Activated CD4-positive, alpha-beta T cell treated with anti-CD3 and anti-CD28 coated beads, Interleukin-2, amount 50 U/mL, for 1 hour (primary cell): ENCODE measurements at places on chromosomes 4 and X.

DNA sequence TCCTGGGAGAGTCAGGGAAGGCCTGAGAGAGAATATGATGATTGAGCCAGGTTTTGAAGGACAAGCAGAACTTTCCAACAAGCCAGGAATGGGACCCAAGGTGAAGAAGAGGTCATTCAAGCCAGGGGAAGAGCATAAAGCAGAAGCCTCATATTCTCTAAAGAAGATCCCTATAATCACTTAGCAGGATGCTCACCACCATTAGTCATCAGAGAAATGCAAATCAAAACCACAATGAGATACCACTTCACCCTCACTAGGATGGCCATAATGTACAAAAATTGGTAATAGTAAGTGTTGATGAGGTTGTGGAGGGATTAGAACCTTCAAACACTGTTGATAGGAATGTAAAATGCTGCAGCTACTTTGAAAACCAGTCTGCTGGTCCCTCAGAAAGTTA lies 20.5 kb upstream of the SUPT20HL1 start:
- DNase-seq: no peak

DNA sequence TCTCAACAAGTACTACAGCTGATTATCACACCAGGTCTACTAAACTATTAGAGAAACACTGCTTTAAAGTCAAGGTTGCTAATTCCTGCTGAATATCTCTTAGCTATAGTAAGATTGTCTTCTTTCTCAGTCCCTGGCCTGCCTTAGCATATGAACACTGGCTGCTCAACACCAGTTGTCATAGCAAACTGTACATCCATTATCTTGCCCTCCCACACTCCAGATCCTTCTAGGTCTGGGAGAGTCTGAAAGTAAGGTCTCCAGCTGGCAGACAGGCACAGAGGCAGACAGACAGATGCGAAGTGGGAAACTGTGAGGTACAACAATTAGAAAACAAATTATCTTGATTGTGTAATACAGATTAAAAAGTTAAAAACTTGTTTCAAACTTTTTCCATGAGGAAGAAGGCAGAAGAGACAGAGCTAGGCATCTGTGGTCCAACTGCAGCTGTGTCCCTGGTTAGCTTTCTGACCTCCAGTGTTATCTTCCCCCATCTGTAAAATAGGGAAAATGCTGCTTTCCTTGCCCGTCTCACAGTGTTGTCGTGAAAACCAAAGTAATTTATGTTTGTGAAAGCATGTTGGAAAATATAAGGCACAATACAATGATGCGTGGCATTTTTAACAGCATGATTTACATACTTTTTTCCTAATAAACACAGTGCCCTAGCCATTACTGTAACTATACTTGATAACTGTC lies 133.8 kb downstream of the KLHL13 start:
- DNase-seq: no peak

- no peak for DNase-seq
Measured at GRCh38 chrX:150565551-150565950, 2.9 kb upstream of the MTM1 start.

- DNase-seq: no peak
Measured at GRCh38 chr4:156771171-156771837, 200.3 kb downstream of the PDGFC start.

GRCh38 chrX:9091258-9091657 lies 57.3 kb upstream of the FAM9B start:
- no peak for DNase-seq

GRCh38 chr4:3462321-3462789 lies 751 bp upstream of the DOK7 start:
- DNase-seq: no peak

DNA sequence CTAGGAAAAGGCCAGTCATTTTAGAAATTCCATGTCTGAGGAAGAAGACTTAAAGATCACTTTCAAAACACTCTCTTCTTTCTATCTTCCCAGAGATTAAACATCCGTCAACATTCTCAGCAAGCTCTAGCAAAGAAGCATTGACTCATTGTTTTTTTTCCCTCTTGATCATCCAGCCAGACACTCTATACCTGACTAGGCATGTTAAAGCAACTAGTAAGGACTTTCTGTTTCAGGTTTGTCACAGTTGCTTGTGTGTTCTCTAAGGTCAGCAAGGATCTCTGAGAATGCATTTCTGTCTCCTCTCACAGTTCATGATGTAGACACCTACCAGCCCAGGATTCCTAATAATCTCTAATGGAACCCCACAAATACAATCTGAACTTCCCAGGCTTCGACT lies 112.2 kb downstream of the IL13RA2 start:
- DNase-seq: no peak

DNA sequence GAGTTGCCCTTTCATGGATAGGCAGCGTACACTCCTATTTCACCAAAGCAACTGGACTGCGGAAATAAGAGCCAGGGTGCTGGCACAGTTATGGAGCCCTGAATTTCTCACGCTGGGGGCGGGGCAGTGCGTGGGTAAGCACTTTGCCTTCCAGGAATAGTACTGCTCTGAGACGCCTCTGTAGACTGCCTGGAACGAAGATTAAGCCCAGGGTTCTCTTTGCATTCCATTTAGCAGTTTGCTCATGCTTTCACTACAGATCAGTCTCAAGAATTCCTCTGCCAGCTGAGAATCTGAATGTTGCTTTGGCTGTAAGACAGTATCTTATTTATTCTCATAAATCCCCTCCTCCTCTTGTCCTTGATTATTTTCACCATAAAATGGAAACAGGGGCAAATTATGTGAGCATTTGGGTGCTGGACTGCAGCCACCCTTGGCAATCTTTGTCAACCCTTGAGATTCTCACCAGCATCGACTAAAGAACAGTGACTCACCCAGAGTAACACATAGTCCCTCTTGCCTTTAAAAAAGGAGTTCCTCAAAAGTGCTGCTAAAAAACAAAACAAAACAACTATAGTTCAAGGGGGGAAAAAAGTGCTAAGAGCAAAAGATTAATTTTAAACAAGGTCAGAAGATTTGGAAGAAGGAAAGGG lies 88.9 kb upstream of the CITED1 start:
- no peak for DNase-seq

- no peak for DNase-seq
Measured at GRCh38 chr4:3802571-3803474, 36.6 kb downstream of the ADRA2C start.

DNA sequence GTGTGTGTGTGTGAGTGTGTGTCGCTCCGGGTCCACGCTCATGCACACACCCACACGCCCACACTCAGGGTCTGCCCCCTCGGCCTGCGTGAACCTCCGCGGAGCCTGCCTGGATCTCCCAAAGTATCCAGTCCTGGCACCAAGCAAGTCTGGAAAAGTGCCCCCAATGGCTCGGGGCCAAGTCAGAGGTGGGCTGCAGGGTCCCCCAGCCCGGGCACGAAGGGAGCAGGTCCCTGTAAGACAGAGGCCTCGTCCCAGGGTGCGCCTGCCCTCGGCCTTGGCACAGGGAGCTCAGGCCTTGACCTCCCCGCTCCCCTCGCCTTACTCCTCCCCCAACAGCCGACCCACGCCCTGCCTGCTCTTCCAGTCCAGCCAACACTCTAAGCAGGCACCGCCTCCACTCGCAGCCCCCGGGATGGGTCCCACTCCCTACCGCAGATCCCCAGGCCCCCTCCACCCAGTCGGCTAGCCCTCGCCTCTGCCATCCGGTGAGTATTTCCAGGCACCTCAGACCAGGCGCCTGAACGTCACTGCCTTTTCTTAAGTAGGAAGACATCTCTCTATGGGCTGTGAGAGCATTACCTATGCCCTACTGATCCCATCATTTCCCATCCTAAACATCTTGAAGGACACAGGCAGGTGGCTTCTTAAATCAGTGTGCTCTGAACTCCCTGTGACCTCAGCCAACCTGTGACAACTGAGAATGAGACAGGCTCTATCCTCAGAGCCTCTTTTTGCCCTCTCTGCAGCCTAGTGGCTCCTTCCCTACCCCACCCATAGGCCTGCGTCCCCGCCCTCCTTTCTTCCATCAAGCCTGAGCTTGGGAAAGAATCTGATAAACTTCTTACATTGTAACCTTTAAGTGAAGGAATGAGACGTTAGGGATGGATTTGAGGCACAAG lies 704 bp downstream of the FAM114A1 start:
- no peak for DNase-seq

DNA sequence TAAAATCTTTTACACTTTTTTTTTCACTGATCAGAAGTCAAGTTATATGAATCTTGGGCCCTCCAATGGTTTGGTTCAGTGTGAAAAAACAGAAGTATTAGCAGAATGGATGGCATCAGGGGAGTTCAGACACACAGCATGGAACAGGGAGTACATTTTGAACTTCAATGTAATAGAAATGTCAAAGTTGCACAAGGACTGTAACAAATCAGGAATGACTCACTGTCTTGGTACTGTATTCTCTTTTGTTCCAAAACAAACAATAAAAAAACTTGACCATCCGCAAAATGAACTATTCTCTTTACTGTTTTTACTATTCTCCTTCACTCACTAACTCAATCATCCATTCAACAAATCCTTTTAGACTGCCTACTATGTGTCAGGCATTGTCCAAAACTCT lies 401.0 kb downstream of the FSTL5 start:
- DNase-seq: no peak

- no peak for DNase-seq
Measured at GRCh38 chr4:120682981-120683380, 239.5 kb downstream of the PRDM5 start.

DNA sequence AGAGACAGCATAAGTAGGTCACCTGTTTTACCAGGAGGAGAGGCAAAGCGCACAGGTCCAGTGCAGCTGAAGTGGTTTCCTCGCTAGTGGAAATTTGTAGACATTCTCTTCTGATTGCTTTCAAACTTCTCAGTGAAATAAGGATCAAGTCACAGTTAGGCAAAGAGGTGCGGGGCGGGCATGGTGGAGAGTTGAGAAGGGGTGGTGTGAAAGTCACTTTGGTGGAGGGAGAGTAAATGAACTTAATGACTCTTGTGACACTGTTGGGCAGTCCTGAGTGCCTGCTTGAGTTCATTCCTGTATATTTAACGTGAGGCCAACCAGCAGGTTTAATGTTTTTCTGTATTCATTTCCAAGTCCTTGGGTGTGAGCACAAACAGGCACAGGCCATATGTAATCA lies 235.6 kb downstream of the TRIML1 start:
- no peak for DNase-seq

DNA sequence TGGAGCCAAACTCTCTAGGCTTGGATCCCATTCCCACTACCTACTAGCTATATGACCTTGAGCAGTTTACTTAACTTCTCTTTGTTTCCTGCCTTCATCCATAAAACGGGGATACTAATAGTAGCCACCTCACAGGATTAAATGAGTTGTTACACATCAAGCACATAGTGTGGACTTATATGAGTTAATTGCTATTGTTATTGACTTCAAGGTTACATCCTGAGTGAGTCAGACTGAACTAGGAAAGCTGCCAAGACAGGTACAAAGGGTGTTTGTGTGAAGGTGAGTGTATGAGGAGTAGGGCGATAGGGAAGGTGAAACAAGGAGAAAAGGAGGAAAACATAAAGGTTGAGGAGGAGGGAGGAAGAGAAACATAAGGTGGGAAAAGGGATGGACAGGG lies 32.2 kb downstream of the TFDP3 start:
- DNase-seq: no peak

DNA sequence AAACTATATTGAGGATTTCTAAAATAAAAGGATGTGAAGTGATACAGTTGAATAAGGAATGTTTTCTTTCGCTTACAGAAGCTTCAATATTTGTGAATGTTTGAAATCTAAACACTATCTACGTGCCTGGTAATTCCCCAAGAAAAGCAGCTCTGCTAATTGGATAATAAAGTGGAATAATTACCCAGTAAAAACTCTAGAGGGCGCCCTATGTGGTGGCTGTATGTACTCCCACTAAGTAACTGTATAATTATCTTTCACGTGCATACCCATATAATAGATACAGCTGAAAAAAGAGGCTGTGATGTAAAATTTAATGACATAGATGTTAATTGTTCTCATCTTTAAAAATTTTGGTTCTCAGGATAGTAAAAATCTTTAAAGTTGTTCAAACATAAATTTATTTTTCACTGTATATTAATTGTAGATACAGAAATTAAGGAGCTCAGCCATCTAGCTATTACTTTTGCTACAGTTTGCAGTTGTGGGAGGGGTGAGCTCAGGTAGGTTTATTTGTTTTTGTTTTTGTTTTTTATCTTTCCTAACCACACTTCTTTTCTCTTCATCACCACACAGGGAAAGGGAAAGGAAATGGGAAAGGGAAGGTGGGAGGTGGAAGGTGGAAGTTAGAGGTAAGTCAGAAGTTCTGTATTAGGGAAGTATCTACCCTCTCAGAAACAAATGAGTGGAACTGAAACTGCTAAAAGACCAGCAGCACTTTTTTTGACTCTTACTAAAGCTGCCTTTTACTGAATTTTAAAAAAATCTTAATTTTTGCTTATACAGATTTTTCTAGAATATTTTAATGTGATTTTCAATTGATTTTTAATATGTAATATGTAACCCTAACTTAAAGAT lies 151.7 kb upstream of the RPS6KA6 start:
- no peak for DNase-seq
